ENCODE measurements at places on chromosomes 3 and 15.

DNA sequence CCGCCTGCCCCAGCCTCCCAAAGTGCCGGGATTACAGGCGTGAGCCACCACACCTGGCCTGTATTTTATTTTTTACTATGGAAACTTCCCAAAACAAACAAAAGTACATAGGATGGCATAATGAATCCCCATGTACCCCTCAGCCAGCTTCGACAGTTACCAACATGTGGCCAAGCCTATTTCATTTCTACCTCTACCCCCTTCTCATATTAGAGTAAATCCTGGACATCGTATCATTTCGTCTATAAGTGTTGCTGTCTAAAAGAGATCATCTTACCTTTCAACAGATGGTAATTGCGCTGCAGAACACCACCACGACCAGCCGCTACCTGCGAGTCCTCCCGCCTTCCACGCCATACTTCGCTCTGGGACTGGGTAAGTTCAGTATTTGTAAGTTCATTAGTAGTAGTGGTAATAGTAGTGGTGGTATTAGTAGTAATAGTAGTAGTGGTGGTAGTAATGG, 44.9 kb downstream of the DLEC1 start:
- no peak for DNase-seq

GRCh38 chr3:24184528-24185176, 239.6 kb downstream of the NR1D2 start:
- DNase-seq, result no peak

DNA sequence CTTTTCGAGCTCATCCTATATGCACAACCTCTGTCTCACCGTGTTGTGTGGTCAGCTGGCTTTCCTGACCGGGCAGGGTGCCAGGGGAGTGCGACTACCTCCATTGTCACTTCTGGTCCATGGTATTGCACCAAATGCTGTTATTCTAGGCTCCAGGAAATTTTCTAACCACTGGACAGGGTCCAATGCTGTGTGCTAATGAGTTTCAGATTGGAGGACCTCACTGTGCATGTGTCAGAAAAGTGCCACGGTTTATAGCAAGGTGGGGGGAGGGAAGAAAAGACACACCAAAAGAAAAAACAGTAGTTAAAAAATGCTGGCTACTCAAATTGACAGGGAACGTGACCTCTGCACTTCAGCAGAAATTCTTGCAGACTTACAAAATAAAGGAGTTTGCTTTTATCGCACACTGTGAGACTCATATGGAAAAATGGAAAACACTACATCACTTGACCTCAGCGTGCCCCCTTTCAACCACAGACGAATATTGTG, 480.1 kb downstream of the FOXP1 start:
- no peak for DNase-seq

DNA sequence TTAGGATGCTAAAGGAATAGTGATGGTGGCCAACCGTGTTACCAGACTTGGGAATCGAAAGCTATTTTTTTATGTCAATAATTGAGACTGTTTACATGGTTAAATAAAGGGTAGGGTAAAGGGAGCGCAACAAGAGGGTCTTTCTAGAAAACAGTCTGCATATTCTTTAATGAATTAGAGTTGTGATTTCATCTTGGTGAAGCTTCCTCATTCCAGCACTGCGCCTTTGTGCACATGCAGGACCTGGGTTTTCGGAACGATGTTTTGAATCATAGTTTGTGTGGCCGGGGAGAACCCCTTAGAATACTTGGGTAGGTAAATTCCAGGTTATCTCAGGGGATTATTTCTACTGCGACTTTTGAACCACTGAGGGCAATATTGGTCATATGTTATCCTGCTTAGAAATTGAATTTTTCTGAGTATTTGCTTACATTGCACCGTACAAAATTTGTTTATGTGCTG, 1.3 kb downstream of the PIK3CA start:
- DNase-seq, result no peak

DNA sequence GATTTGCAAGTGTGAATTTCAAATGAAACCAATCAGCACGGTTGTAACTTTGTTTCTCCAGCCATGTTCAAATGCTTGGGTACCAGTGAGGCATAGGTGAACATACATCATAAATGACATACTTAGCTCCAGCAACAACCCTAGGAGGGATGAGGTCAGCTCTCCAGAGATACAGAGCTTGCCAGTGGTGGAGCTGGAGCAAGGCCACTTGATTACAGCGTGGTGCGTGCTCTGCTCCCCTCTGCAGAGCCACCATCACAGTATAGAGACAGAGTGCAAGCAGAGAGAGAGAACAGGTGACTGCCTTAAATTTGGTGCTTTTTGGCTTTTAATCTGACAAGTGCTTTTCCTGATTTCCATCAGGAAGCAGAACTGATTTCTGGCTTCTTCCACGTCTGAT, 275.1 kb downstream of the PDZRN3 start:
- no peak for DNase-seq

GRCh38 chr3:9399746-9400145, 2.3 kb downstream of the SETD5 start:
- DNase-seq, result no peak

DNA sequence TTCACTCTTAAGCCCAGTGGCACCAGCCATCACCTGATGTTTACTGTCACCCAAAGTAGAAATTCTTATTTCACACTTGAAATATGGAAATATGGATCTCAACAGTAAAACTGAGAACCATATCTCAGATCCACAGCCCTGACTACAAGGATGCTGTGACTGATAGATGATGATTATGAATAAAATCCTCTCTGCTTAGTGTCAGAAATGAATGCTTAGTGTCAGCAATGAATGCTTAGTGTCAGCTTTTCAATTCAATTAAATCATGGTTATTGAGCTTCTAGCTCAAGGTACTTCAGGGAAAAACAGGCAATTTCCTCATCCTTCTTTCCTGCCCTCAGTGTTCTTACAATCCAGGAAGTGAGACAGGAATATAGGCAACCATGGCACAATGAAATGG, 392.3 kb downstream of the LSAMP start:
- DNase-seq, result no peak

All from NK-92 treated with Interleukin-12 subunit alpha and Interleukin-12 subunit beta, amount 100 ng/mL, for 24 hours (cell line).